Posterior cingulate gyrus (tissue), 11 donors: ENCODE measurements at places on chromosomes 13 and 19.

- no peak for DNase-seq
Observed at GRCh38 chr19:6098574-6098973, 11.7 kb downstream of the RFX2 start.

DNA sequence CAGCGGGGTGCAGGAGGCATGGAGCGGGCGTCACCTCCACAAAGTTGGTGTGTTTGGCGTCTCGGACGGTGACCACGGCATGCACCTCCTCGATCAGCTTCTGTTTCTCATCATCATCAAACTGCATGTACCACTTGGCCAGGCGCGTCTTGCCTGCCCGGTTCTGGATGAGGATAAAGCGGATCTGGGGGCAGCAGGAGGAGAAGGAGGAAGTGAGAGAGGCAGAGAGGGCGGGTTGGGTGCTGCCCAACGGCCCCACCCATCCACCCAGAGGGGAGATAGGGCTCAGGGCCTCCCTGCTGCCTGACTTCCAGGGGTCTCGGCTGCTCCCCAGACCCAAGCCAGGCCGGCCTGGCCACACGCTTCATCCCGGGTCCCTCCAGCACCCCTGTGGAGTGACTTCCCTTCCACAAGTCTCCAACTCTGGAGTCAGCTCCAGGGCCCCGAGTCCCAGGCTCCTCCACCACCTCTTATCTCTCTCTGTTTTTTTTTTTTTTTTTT is 4.6 kb downstream of the AP2S1 start:
- no peak for DNase-seq

- no peak for DNase-seq
Observed at GRCh38 chr13:43432958-43433357, 353.8 kb downstream of the ENOX1 start.

GRCh38 chr13:112783978-112784371 is 94.1 kb downstream of the ATP11A start:
- DNase-seq, result no peak

DNA sequence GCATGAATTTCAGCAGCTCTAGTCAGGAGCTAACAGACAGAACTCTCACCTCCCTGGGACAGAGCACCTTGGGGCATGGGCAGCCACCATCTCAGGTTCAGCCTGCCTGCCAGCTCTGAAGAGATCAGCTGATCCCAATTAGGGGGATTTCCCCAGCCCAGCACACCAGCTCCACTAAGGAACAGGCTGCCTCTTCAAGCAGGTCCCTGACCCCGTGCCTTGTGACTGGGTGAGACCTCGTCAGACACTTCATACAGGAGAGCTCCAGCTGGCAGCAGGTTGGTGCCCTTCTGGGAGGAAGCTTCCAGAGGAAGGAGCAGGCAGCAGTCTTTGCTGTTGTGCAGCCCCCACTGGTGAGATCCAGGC is 84.5 kb upstream of the UFM1 start:
- DNase-seq, result no peak

GRCh38 chr19:21474671-21475181 is 30.7 kb upstream of the ZNF429 start:
- peak; percentile 82 for DNase-seq

- no peak for DNase-seq
Observed at GRCh38 chr19:36125557-36125956, 10.3 kb downstream of the TBCB start.

DNA sequence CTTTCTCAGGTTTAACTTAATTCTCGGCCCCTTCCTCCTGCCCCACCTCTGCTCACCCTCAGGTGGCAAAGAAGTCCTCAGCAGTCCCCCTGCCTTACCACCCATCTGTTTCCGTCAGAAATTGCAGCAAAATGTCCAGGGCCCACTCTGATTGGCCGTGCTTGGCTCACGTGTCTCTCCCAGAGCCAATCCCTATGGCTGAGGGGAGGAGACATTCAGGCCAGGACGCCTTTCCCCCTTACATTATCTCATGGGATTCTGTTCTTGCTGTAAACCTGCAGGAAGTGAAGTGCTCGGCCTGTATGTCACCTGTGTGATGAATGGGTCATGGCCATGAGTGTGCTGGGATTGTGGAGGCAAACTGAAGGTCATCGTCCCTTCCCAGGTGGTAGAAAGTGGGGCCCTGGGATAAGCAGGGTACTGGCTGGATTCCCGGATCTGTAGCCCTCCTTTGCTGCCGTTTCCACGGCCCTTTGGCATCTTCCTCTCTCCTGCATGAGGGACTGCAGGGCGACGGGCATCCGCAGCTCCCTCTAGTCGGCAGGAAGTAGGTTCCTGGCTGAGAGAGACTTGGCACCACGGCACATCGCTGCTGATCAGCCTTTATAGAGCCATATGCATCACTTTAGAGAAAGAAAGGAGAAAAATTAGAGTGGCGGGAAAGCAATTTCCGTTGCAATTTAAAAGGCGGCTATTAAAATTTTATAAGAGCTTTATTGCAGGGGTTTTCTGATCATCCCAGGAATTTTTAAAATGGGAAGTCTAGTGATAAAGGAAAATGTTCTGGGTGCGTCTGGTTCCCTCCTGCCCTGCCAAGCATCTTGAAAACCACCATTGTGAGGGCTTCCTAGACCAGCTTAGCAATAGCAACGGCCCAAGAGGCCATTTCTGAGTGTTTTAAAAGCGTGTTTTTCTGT is 118.2 kb downstream of the SIPA1L3 start:
- peak; percentile 89 for DNase-seq

- DNase-seq, result no peak
Observed at GRCh38 chr13:58025821-58026220, 394.3 kb downstream of the PCDH17 start.

- DNase-seq, result no peak
Observed at GRCh38 chr13:112203614-112204013, 136.7 kb downstream of the SOX1 start.

DNA sequence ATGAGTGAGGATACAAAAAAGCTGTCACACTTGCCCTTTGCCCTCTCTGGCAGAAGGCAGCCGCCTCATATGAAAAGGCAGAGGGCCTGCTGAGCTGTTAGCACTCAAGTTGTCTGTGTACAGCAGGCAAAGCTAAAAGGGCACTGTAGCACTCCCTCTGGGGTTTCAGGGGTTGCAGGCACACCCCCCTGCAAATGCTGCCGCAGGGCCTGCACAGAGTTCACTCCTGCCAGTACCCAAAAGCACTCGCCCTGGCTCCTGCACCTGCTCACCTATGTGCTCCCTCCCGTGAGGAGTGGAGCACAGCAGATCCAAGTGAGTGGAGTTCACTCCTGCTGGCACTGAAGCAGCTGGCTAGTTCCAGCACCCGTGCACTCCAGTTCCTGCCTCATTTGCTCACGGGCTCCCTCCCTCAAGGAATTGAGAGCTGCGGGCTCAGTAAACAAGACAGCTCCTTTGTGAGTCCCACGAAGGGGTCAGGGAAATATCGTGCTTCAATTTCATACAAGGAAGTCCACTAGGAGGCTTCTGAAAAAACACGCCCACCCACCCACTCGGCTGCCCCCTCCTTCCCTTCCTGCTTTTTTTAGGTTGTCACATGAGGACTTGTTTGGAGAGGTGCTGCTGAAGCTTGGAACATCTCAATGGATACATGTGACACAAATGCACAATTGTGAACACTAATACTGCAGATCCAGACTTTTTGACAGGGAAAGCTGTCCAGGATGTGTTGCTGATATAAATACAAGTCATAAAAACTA is 9.9 kb upstream of the RCBTB2 start:
- no peak for DNase-seq

- DNase-seq, result no peak
Observed at GRCh38 chr13:56351041-56351440, 789.7 kb upstream of the PRR20A start.

- DNase-seq, result no peak
Observed at GRCh38 chr13:31477961-31478360, 261.4 kb upstream of the RXFP2 start.

DNA sequence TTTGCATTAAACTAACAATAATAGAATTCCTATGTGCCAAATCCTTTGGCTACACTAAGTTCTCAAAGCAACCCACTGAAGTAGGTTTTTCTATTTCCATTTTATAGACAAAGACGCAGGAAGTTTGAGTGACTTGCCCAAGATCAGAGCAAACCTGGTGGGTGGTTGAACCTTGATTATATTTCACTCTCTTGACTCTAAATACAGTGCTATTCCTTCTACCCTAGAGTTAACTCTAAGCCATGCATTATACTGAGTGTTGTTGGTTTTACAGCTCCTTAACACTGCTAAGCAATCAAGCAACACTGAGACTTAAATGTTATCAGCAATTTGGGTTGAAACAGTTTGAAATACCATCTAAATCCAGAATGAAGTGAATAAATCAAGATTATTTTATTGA is 813.6 kb upstream of the GPC6 start:
- DNase-seq, result no peak

DNA sequence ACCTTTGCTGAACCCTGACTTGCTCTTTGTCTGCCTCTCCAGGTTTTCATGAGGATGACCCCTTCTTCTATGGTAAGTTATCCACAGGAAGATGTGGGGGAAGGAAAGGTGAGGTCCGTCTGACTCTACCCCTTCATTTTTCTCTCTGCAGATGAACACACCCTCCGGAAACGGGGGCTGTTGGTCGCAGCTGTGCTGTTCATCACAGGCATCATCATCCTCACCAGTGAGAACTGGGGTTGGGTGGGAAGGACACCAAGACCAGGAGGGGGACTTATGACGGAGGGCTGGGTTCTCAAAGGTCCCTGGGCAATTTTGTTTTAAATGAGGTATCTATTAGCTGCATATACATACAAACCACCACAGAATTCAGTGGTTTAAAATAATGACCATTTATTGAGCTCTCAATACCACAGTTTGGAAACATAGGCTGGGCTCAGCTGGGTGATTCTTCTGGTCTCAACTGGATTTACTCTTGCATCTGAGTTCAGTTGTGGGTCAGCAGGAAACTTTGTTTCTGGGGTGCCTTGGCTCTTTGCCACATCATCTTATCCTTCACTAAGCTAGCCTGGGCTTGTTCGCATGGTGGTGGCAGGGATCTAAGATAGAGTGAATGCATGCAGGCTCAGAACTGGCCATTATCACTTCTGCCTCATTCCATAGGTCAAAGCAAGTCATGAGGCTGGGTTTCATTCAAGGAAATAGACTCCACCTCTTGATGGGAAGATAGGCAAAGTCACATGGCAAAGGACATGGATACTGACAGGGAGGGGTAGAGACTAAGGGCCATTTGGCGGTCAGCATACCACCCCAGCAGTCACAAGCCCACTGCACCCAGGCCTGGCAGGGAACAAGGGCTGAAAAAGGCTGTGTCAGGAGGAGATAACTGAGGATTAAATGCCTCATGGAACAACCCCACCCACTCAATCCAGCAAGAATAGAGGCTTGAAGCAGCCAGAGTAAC is 11.8 kb downstream of the FXYD5 start:
- no peak for DNase-seq

- DNase-seq, result no peak
Observed at GRCh38 chr13:49539313-49539712, 43.6 kb downstream of the PHF11 start.

DNA sequence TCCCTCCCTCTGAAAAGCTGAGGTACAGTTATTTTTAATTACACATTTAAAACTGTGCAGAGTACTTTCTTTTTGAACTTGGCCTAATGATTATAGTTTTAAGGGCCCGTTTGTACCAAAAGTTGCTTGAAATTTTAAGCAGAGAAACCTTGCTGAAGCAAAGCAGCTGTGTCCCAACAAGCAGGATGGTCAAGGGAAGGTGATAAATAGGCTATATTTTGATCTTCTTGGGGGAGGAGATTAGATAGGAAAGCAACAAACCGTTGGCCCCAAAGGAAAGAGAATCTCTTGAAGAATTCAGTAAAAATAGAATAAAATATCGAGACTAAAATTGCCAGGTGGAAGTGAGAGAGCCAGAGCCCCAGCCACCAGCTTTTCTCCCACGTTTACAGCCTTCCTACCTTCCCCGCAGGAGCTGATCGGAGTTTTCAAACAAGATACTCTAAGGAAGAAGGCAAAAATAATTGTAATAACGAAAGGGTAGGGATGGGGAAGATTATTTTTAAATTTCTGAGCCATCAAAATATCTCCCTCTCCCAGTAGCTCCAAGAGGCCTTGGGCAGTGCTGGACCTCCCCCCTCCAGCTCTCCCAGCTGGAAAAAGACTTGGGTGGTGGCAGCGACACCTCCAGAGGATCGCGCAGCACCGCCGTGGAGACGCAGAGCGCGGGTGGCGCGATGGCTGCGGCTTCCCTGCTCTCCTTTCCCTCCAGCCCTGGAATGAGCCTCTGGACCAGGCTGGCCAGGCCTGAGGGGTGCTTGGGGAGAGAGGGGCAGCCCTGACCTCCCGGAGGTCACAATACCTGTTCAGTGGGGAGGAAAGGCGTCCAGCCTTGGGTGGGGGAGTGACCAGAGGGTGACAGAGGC is 5.8 kb downstream of the ZIC2 start:
- no peak for DNase-seq

- DNase-seq, result no peak
Observed at GRCh38 chr19:33098055-33098534, 17.1 kb downstream of the GPATCH1 start.

GRCh38 chr13:100987948-100988347 is 313.4 kb upstream of the TMTC4 start:
- peak; percentile 33 for DNase-seq

GRCh38 chr19:18221815-18222725 is 4.2 kb downstream of the PDE4C start:
- DNase-seq, result no peak

GRCh38 chr19:41031916-41032315 is 40.8 kb downstream of the CYP2B6 start:
- DNase-seq, result no peak

GRCh38 chr13:110676595-110677587 is 29.0 kb downstream of the CARS2 start:
- DNase-seq, result no peak

DNA sequence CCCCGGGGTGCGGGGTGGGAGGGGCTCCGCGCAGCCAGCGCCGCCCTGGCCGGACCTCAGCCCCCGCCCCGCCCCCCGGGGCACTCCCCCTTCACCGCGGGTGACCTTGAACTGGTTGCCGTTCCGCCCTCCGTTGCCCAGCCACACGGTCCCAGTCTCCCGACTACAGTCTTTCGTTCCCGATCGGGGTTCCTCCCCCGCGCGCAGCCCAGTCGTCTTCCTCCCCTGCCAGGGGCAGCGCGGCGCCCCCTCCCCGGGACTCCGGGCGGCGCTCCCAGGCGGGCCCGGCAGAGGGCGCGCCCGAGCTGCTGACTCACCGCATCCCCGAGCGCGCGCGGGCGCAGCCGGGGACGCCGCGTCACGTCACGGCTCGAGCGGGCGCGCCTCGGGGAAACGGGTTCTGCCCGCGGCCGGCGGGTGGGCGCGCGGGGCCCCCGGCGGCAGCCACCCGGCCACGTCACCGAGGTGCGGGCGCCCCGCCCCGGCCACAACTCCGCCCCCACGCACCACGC is 459 bp downstream of the MIDN start:
- peak; percentile 60 for DNase-seq
